ENCODE measurements at places on chromosomes 16 and 17.

DNA sequence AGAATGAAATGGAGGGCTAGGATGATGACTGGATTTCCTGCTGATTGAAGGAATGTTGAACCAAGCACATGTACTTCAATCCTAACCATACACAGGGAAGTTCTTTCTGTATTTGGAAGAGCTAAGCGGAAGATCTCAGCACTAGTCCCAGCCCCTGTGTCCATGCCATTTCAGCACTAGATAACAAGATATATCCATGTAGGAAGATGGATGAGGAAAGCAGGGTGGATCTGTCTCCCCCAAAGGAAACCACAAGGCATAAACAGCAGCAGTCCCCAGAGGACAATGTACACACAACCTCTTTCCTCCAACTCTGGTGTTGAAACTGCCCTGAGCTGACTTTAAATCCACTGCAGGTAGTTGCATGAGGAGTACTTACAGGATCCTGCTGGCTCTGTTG lies 75.1 kb downstream of the GRIN2A start:
- no peak for DNase-seq

DNA sequence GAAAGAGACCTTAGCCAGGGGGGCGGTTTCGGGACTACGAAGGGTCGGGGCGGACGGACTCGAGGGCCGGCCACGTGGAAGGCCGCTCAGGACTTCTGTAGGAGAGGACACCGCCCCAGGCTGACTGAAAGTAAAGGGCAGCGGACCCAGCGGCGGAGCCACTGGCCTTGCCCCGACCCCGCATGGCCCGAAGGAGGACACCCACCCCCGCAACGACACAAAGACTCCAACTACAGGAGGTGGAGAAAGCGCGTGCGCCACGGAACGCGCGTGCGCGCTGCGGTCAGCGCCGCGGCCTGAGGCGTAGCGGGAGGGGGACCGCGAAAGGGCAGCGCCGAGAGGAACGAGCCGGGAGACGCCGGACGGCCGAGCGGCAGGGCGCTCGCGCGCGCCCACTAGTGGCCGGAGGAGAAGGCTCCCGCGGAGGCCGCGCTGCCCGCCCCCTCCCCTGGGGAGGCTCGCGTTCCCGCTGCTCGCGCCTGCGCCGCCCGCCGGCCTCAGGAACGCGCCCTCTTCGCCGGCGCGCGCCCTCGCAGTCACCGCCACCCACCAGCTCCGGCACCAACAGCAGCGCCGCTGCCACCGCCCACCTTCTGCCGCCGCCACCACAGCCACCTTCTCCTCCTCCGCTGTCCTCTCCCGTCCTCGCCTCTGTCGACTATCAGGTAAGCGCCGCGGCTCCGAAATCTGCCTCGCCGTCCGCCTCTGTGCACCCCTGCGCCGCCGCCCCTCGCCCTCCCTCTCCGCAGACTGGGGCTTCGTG lies at the start of gene MAPT:
MAPT (plus strand) TSS at position 533 of the 763 bp plus-strand sequence. CDS start 67,784 bp downstream, outside the sequence.
- DNase-seq = peak; percentile 86

GRCh38 chr17:73182616-73183310 lies 10.1 kb upstream of the COG1 start:
- DNase-seq = no peak

DNA sequence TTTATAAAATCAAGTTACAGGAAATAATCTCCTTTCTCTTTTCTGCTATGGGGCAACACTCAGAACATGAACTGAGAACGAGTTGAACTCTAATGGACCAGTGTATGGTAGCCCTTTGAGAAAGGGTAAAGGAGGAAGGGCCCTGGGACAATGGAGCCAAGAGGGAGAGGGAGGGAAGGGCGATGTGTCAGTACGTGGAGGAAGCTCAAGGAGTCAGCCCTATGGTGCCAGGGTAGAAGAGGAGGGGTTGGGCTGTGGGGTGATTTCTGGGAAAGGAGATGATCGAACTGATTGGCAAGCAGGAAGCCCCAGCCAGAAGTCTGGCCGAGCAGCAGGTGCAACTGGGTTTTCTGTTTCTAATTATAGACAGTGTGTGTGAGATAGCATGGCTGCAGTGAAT lies 4.3 kb upstream of the WIPI1 start:
- no peak for DNase-seq

DNA sequence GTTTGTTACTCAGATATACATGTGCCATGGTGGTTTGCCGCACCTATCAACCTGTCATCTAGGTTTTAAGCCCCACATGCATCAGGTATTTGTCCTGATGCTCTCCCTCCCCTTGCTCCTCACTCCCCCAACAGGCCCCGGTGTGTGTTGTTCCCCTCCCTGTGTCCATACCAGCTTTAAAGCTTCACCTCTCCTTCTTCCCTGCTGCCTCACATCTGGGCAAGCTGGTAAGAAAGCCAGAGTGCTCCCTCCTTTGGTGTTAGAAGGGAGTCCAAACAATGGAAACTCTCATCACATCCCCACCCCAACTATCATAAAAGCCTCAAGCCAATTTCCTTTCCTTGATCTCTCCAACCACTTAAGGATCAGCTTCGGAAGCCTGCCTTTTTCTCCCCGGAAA lies 1115.6 kb upstream of the GOT2 start:
- DNase-seq = no peak

DNA sequence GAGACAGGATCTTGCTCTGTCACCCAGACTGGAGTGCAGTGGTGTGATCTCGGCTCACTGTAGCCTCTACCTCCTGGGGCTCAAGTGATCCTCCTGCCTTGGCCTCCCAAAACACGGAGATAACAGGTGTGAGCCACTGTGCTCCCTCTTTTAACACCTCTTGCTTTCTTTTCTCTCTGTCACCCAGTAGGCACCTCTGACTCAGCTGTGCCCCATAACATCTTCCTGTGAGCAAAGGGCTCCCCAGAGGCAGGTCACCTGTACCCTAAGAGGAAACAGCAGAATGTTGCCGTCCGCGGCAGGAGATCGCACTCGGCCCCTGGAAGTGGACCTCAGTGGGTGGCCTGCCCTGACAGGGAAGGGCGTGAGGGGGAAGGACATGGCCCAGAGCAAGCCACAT lies 918 bp upstream of the NLRC3 start:
- peak; percentile 27 for DNase-seq

- DNase-seq = no peak
Observed at GRCh38 chr17:79504181-79504605, 106.7 kb downstream of the RBFOX3 start.

DNA sequence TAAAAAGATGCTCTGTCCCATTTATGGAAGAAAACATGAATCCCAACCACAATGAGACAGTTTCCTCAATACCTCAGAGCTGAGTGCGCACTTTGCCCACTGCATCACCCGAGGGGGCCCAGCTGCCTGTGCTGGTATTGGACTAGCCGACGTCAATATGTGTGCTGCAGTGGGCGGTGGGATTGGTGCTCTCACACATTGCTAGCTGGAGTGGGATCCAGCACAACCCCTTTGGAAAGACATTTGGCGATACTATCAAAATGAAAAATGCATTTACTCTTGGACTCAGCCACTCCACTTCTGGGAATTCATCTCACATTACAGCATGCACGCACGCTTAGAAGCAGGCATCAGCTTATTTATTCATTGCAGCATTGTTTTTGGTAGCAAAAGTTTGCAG lies 289.2 kb upstream of the FOXF1 start:
- DNase-seq = no peak

DNA sequence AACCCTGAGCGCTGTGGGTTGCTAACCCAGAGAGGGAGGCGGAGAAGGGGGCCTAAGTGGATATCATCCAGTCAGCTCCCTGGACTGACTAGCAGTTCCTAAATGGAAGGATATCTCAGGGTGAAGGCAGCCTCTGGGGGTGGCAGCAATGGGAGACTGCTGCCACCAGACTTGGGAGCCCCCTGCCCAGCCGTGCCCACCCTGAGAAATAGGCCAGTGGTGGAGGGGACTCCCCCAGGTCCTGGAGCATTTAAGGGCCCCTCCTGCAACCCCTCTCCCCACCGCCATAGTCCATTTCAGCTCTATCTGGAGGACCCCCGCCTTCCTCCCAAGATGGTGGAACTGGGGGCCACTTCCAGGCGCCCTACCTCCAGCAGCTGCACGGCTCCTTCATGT lies 8.4 kb downstream of the TSPOAP1 start:
- DNase-seq = no peak

DNA sequence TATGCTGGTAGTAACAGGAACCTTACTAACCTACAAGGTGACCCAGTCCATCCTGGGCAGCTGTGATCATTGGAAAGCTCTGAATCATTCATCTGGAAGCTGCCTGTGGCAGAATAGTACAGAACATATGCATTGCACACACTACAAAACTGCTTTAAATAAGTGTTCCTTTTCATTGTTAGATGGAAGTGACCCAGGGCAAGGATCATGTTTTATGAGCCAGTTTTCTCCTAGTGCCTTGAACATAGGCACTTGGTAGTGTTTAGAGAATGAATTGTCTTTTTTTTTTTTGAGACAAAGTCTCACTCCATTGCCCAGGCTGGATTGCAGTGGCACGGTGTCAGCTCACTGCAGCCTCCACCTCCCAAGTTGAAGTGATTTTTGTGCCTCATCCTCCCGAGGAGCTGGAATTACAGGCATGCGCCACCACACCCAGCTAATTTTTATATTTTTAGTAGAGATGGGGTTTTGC lies 55.4 kb downstream of the TENT4B start:
- no peak for DNase-seq

- peak; percentile 30 for DNase-seq
Observed at GRCh38 chr17:66304304-66305174, 2.1 kb downstream of the PRKCA start.

- no peak for DNase-seq
Observed at GRCh38 chr16:73792199-73793020, 504.2 kb upstream of the PSMD7 start.

DNA sequence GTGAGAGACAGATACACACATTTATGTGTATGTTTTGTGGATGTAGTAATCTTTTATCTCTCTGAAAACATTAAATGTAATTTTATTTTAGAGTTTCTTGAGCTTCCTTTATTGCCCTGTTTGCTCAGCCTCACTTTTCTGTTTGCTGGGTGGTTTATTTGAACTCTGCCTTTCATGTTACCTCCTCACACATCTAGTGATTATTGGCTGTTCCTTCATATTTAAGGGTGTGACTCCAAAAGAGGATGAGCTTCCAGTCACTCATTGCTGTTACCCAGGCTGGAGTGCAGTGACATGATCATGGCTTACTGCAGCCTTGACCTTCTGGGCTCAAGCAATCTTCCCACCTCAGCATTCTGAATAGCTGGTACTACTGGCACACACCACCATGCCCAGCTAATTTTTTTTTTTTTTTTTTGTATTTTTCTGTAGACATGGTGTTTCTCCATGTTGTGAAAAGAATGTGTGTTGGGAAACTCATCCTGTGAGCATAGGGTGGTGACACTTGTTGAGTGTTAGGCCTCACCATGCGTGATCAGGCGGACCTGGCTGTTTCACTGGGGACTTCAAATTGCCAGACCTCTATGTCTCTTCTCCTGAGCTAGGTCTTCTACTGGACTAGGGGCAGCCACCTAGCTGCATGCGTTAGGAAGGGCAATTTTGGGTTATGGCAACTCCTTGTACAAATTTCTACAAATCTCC lies 37.8 kb downstream of the GOSR1 start:
- no peak for DNase-seq

DNA sequence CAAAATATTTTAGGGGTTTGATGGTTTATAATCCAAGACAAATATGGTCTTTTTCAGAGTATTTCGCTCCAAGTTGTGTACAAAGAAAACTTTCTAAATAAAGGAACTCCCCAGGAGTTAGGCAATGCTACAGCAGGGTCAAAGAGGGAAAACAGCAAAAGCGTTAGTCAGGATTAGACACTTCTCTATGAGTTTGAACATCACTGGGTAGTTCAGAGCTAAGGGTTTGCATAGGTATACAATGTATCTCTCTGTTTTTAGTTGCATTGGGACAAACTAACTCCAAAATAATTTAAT lies 34.8 kb downstream of the FAM20A start:
- no peak for DNase-seq

- no peak for DNase-seq
Observed at GRCh38 chr17:55264278-55264644, 499 bp upstream of the HLF start.

GRCh38 chr17:6691546-6691945 lies 21.6 kb downstream of the SLC13A5 start:
- no peak for DNase-seq

- DNase-seq = no peak
Observed at GRCh38 chr16:6749698-6750097, 582.9 kb upstream of the RBFOX1 start.

- DNase-seq = no peak
Observed at GRCh38 chr17:50220811-50221210, 19.4 kb upstream of the COL1A1 start.

- no peak for DNase-seq
Observed at GRCh38 chr16:27722207-27722606, 172.3 kb downstream of the KATNIP start.

DNA sequence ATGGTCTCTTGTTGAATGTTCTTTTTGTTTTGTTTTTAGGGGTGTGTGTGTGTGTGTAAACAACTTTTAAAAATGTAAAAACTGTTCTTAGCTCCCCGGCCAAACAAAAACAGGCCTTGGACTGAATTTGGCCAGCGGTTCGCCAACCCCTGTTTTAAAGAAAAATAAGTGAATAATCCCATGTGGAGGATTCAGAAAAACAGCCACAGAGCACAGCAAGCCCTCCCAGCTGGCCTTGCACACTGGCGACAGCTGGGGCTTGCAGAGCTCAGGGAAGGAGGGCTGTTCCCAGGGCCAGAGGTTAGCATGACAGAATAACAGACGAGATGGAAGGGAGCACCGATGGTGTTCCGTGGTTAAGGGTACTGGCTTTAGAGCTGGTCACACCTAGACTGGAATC lies 39.0 kb downstream of the EMP2 start:
- no peak for DNase-seq

DNA sequence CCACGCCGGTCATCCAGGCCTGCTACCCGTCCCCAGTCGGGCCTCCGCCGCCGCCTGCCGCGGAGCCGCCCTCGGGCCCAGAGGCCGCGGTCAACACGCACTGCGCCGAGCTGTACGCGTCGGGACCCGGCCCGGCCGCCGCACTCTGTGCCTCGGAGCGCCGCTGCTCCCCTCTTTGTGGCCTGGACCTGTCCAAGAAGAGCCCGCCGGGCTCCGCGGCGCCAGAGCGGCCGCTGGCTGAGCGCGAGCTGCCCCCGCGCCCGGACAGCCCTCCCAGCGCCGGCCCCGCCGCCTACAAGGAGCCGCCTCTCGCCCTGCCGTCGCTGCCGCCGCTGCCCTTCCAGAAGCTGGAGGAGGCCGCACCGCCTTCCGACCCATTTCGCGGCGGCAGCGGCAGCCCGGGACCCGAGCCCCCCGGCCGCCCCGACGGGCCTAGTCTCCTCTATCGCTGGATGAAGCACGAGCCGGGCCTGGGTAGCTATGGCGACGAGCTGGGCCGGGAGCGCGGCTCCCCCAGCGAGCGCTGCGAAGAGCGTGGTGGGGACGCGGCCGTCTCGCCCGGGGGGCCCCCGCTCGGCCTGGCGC lies 2.4 kb downstream of the HIC1 start:
- no peak for DNase-seq

Data from CD4-positive, alpha-beta T cell treated with Interleukin-1 beta for 1 hour (primary cell).